Activated T-cell treated with anti-CD3 and anti-CD28 coated beads, Interleukin-2, amount 50 U/mL, for 1 hour (primary cell): ENCODE measurements at places on chromosomes 7 and 10.

GRCh38 chr7:144903201-144903600 is 67.3 kb upstream of the TPK1 start:
- DNase-seq = no peak

DNA sequence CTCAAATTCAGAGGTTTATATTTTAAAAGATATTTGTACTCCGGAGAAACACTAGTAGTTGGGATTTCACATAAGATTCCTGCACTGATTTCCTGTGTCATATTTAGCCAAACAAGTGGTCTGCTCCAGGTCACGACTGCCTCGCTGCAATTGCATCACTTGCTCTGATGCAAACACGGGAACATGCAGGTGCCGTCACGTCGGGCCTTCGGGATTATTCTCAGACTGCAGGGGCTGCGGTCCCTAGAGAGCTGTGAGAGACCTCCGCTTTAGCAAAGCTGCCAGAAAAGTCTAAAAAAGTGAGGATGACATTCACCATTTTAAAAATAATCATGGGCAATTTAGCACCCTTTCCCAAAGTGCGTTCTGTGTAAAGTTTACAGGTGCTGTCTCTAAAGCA is 93.5 kb upstream of the DDC start:
- no peak for DNase-seq

DNA sequence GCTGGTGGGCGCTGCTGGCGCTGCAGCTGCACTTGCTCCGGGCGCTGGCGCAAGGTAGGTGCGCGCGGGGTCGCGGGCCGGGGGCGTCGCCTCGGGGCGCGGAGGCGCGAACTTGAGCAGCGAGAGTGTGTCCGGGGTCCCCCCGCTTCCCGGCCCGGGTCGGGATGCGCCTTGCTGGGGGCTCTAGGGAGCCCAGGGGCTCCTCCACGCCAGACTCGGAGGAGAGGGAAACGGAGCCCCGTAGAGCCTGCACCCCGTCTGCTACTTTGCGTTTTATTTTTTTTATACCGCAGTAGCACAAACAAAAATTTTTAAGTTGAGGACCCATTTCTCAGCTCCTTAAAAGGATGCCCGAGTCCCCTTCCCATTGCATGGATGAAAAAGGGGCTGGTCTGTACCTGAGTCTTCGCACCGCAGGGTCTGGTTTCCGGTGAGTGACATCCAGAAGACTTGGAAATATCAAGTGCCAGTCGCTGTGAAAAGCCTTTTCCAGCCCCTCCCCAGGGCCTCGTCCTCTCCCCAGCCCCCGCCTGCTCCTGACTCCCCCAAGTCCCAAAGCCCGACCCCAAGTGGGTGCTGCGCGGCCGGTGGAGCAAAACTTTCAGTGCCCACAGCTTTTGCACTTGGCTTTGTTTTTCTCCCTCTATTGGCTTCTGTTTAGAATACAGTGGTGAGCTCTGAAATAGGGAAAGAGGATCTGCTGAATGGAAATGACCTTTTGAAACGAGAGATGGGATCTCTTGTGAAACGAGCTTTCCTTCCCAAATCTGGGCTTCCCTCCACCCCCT is 973 bp downstream of the SDK1 start:
- DNase-seq = peak; percentile 35

- no peak for DNase-seq
Measured at GRCh38 chr10:130015075-130015695, 51.1 kb upstream of the EBF3 start.

DNA sequence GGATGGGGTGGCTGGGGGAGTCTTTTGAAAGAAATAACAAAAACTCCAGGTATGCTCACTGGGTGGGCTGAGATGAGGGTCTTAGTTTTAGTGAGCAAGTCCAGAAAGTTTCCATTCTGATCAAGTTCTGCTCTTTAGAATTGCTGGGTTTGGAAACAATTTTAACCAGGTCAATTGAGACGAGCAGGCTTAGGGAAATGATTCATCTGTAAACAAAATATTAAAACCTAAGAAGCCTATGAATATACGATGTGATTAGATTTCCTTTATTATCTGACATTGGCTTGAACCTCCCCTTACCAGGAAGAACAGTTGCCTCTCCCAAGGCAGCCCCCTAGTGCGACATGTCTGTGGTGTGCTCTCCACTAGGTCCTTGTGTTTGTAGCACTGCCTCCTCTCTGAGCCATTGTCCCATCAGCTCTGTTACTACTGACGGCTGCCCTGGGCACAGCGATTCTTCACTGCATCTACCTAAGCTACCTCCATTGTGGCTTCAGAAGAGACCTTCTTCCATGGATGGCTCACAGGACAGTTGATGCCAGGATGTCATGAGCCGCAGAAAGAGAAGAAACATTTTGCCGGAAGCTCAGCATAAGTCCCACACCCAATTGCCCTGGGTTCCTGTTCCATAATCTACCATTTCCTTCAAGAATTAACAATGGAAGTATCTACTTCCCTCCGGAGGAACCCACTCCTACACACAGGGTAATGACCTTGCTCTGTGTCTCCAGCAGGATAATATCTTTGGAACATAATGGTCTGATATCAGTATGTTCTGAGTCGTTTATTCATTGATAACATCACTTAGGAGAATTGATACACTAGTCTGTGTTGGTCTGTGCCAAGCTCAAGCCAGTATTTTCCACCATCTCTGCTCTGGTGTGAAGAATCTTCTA is 95.1 kb upstream of the ITGB1 start:
- DNase-seq = no peak

DNA sequence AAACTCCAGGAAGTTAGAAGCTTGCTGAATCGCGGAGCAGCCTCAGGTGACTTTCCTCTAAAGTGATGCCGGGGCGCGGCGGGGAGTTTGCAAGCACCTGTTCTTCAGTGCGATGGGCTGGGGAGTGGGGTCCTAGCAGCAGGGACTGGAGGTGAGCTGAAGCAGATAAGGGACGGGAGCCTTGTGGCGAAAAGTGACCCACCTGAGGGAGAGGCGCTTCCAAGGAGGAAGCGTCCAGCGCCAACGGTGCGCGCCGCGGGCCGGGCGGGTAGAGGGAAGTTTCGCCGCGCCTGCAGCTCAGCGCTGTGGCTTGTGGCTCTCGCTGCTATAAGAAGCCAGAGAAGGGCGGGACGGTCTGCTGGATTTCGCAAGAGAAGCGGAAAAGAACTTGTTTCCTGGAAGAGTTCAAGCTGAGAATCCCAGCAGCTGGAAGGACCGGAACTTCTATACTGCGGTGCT is at the start of gene STEAP4:
TSS of gene STEAP4 (minus strand) at position 305 of the 459 bp plus-strand sequence. CDS start 22,625 bp downstream, outside the sequence.
- DNase-seq = no peak

DNA sequence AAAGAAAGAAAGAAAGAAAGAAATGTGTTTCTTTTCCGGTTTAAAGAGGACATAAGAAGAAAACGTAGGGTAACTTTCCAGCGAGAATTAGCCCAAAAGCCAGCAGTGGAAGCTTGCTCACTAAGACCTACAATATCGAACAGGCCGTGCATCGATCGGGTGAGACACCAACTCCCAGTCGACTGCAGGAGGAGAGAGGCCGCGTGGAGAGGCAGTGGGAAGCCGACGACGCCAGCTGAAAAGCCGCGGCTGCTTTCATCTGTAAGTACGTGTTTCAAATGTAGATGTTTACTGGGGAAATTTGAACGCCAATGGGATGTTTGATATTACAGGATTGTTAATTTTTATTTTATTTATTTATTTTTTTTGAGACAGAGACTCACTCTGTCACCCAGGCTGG is 28.6 kb upstream of the GIMAP8 start:
- DNase-seq = no peak

DNA sequence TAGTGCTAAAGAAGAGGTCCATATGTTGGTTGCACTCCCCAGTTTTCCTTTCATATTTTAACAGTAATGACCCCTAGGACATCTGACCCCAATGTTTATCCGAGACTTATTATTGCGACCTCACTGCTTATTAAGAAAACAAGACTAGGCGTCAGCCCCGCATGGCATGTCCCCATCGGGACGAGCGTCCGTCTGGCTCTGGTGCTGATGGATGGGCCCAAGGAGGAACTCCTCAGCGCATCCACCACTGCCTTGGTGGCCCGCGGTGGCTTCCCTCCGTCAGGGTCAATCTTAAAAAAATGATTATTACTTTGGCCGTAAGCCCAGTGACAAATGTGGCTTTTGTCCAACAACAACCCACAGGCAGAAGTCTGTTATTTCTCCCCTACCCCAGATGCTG is 40.1 kb upstream of the CXCL12 start:
- DNase-seq = no peak
